ENCODE measurements at places on chromosomes 4 and X. TPM values are rescaled to one million over a fixed set of nuclear protein-coding genes. Genes with fewer than 3 reads are reported as not detected.

DNA sequence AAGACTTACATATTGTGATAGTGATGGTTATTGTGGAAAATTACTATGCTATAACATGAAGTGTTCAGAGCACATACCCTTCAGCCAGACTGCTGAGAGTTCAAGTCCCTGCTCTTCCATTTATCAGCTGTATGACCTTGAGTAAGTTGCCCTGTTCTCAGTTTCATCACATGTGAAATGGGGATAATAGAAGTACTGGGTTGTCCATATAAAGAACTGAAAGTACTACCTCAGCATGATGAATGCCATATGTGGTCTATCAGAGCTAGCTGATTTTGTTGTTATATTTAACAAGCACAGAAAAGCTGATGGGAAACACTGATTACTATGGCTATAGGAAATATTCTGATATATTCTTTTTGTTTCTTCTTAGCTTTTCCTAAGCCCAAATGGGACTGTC is 115.6 kb downstream of the REPS2 start:
- DNase-seq: no peak

DNA sequence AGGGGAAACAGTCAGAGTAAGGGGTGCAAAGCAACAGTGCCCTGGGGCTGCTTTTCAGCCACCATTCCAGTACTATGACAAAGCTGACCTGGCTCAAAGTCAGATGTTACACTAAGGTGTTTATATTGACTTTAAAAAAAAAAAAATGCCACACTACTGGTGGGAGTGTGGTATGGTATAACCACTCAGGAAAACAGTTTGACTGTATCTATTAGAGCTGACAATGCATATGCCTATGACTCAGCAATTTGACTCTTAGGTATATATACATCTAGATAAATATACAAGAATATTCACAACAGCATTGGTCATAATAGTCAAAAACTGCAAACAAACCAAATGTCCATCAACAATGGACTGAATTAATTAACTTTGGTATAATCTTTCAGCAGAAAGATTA is 15.0 kb downstream of the ASB9 start:
- no peak for DNase-seq

Gene FATE1
- total RNA-seq: not detected

- no peak for DNase-seq
Measured at GRCh38 chr4:8866828-8867623, 4.6 kb downstream of the HMX1 start.

Gene SHISA3
- total RNA-seq: not detected

- DNase-seq: no peak
Measured at GRCh38 chrX:15908603-15909290, 54.1 kb upstream of the AP1S2 start.

DNA sequence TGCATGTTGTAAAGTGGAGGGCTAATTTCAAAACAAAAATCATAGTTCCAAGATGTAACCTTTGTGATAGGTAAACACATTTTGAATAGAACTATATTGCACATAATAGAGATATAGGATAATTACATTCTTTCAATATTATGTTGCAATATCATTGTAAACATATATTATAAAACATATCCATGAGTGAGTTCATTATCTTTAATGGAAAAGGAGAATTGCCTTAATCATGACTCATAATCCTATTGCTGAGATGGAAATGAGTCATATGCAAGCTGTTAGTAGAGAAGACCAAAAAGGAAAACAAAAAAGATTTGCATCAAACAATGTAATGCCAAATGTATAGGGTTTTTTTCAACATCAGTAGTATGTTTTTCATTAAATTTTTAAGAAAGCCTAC is 73.7 kb upstream of the WDR44 start:
- DNase-seq: no peak

DNA sequence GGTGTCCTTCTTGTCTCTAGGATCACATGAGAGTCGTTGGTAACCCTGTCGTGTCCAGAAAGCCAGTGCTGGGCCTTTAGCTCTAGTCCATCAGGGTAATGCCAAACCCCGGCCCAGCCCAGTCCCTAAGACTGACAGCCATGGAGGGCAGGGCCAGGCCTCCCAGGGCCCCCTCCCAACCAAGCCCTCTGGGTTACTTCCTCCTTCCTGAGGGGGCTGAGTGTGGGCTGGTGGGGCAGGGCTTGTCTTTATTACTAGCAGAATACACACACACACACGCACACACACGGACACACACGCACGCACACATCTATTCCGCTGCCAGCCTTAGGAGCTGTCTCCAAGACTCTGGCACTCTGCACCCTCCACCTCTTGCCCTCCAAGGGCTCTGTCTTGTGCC is 35.6 kb upstream of the CDKN2AIP start:
- no peak for DNase-seq

Gene MID1
- 0.19 TPM for total RNA-seq

DNA sequence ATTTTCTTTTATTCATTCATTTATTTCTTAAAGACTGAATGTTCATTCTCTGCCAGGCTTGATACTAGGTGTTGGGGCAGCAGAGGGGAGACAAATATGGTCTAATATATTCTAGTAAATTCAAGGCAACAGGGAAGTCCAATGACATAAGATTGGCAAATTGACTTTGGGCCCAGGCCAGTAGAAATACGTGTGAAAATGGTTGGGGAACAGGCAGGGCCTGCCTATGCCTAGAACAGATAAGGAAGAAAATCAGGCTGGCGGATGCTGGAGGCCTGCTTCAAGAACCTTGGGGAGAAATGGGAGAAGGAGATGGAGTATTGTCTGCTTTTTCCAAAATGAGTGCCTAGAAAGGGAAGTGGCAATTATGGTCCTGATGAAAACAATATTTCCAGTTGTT is 108.6 kb downstream of the RTL5 start:
- no peak for DNase-seq

DNA sequence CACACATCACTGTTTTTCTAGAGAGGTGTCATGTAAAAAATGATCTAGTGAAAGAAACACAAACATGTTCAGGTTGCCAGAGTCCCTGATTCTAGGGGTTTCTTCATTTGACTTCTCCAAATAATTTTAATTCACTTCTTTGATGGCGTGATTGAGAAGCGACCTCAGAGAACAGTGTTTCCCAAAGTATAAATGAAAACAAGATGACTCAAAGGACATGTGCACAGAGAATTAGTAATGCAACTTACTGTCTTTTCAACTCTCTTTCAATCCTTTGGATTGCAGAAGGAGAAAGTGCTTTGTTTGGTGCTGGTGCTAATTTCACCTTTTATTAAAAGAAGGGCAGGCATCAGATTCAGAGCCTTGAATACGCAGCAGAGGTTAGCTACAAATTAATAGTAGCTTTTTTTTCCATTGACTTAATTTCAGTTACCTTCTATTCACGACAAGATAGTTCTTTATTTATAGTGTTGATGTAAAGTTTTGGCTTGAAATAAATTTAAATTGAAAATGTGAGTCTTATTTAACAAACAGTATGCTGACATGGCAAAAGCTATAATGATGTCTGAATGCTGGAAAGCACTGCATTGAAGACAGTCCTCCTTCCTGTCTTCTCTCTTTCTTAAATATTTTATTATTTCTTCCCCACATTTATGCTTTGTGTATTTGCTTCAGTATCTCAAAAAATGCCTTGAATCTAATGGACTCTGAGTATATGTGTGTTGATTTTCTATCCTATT is 85.1 kb downstream of the SLC10A7 start:
- DNase-seq: no peak

GRCh38 chrX:155841232-155841631 is 39.9 kb upstream of the VAMP7 start:
- no peak for DNase-seq

DNA sequence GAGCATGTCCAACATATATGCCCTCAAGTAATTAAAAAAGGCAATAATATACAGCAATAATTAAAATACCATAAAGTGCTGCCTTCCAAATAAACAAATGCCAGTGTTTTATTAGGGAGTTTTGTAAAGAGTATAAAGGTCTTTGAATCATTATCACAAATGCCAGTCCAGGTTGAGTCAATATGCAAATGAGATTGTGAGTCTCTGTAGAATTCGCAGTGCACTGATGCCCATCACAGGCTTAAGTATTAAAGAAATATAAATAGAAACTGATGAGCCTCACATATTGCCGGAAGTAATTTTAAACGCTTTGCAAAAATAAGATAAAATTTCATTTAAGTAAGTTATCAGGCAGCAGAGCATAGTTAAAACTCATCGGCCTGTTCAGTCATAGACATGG is 205.0 kb upstream of the TECRL start:
- no peak for DNase-seq

Gene GPC3
- total RNA-seq: 0.25 TPM

Gene ZXDB
- total RNA-seq: 29.9 TPM
